ENCODE measurements at places on chromosomes 2 and 18.
A peak's percentile ranks its signal among the peaks of the same experiment; 100 is the strongest.

DNA sequence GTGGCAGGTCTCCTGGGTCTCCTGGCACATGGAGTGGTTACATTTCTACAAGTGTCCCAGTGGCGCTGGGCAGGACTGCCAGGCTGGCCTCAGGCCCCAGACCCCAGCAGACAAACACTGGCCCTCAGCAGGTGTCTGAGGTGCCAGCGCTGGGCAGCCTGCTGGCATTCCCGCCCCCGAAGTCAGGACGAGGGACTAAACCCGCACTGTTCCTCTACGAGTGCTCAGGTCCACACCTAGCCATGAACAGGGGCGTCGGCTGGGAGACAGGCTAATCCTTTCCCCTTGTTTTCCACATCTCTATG lies 12.8 kb downstream of the SNED1 start:
- peak; percentile 25 for DNase-seq

- DNase-seq = no peak
These were observed 16.2 kb downstream of the AFF3 start for GRCh38 chr2:100126201-100126600.

DNA sequence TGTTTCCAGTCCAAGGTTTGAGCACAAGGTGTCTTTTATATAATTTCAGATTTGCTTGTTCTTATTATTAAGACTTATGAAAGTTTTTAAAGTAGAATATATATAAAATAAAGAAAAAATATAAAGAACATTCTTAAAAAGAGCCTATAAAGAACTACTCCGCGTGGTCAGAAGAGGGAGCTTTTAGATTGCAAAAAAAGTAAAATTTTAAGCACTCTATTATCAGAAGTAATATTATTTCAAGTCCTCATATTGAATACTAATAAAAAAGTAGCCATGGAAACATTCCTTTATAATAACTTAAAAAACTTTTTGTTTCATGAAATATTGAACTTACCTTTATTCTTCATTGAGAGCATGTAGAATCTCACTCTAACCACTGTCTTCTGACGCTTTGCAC lies 51.4 kb downstream of the LINC00305 start:
- DNase-seq = no peak

- no peak for DNase-seq
These were observed 436.2 kb downstream of the SUCLG1 start for GRCh38 chr2:84022810-84023431.

GRCh38 chr18:28108814-28109213 lies 68.1 kb downstream of the CDH2 start:
- DNase-seq = no peak
